ENCODE measurements at places on chromosomes 16 and 17.

- DNase-seq = no peak
These were observed 64.0 kb upstream of the FOXF1 start for GRCh38 chr16:86446279-86446678.

- DNase-seq = no peak
These were observed 17.8 kb downstream of the MPHOSPH6 start for GRCh38 chr16:82152196-82152595.

DNA sequence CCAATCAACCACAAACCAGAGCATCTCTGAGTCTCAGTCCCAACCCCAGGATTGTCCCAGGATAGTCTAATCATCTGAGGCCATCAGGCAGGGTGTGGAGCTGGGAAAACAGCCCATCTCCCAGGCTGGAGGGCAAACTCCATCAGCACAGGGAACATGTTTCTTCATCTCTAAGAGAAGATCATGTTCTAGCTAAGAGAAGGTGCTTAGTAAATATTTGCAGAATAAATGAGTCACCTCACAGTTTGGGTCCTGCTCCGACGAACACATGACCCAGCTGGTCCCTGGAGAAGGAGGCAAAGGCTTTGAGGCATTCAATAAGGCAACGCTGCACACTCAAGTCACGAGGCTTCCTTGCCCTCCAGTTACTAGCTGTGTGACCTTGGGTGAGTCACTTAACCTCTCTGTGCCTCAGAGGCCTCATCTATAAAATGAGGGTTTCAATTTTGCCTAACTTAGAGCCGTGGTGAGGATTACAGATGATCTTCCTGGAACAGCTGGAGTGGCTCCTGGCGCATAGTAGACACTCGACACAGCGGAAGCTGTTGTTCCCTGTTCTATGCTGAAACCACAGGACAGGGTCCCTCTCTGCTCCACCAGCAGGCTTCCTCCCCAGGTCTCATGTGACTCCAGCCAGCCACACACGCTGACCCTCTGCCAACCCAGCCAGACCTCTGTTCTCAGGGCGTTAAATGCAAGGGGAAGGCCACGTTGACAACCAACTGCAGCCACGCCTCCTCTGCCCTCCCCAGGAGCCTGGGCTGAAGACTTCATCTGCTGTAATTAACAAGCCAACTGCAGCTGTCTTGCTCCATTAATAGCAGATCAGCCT lies 10.3 kb upstream of the RPL38 start:
- DNase-seq = peak; percentile 67

DNA sequence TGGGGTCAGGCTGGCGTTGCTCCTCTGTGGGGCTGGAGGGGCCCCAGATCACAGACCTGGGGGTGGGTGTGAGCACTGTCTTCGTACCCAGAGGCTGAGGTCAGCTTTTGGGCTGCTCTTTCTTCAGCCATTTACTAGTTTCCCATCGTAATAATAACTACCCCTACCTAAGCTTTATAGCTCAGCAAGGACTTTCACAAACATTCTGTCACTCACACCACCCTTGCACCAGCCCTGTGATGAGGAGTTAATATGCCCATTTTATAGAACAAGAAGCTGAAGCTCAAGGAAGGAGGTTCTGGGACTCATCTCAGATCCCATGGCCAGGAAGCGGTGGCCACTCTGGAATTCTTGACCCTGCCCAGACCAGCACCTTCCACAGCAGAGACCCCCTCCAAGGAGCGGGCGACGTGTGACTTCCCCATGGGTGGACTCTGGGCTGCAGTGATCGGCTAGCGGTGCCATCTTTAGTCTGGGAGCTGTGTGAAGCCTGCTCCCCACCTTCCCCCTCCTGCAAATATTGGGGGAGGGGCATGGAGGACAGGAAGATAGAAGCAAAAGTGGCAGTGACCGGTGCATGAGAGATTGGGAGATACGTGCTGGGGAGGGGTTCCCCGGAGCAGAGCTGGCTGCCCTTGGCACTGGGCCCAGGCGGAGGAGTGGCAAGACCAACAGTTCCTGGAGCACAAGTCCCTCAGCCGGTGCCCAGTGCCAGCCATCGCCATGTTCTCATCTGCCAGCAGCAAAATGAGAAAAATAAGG lies 81.8 kb upstream of the TOB1 start:
- peak; percentile 80 for DNase-seq

DNA sequence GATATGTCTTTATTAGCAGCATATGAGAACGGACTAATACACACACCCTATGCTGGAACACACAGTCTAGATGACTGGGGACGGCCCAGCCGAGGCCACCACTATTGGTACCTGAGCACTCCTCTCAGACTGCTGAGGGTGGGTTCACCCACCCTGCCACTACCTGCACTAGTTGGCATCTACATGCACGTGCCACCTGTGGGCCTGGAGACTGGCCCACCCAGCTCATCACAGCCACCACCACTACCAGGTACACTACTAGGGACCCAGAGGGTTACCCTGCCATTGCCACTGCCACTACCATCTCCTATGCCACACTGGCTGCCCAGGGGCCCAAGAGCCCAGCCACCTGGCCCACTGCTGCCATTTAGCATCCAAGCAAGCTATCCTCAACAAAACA lies 32.5 kb downstream of the MEAK7 start:
- no peak for DNase-seq
